PC-9 (cell line): ENCODE measurements at places on chromosomes 12 and 14. TPM values are rescaled to one million over a fixed set of nuclear protein-coding genes. Genes with fewer than 3 reads are reported as not detected.

KLRF1 gene
- total RNA-seq: not detected in 2 replicates

DNA sequence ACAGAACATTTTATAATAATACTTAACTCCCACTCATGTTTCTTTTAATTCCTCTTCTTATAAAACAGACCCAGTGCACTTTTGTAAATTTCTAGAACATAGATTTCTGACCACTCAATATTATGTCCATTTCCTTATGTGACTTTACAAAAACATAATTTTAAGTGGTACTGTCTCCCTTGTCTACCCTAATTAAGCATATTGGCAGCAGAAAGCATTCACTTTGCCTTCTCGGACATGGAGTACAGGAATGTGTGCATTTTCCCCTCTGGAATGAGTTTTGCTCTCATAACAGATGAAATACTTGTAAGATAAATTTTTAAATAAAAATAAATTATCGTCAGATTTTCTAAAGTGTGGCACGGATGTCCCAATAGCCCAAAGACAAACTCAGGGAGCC, 129.5 kb upstream of the MDM1 start:
- DNase-seq: no peak
- no peak overlapping the region for H3K4me3 ChIP-seq
- H3K36me3 ChIP-seq: no peaks in the 10 kb centered on the region
- no peak overlapping the region for H3K27ac ChIP-seq
- H3K27me3 ChIP-seq: no peaks in the 10 kb centered on the region

AVPR1A gene
- not detected in 2 replicates for total RNA-seq

DNA sequence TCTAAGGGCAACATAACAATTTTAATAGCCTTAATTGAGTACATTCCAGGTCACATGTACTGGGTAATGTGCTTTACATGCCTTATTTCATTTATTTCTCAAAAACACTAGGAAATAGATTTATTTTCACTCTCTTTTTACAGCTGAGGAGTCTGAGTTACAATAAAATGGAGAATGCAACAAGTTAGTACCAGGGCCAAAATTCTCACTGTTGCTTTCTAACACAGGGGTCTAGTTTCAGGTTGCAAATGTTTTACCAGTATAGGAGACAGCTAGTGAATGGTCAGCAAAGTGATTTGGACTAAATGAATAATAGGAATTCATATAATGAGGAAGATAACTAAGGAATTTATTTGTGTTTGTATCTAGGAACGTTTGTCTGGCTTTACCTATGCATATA, 137.3 kb downstream of the RASSF9 start:
- no peak overlapping the region for H3K27ac ChIP-seq
- H3K4me3 ChIP-seq: no peak overlapping the region
- DNase-seq: no peak
- H3K27me3 ChIP-seq: no peaks in the 10 kb centered on the region
- H3K4me1 ChIP-seq: no peaks in the 10 kb centered on the region

NPAS3 gene
- total RNA-seq: not detected in 2 replicates

DNA sequence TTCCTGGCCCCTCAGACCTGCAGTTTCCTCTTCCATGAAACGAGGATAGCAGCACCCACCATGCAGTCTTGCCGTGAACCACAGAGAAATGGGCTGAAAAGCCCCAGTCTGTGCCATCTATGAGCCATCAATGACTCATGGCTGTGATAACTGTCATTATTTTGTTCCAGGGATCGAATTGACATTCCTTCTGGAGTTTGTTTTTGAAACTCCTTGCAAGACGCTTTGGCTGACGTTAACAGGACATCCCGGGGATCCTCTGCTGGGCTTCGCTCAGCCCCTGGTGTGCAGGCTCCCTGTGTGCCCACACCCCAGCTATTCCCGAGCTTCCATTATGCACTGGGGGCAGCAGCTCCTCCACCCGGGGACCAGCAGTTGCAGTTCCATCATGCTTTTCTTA, 33.8 kb downstream of the MMAB start:
- H3K4me3 ChIP-seq: no peak overlapping the region
- H3K4me1 ChIP-seq: peaks cover 10% of the 10 kb centered on the region
- H3K36me3 ChIP-seq: no peaks in the 10 kb centered on the region
- DNase-seq: no peak
- no peak overlapping the region for H3K27ac ChIP-seq
- no peaks in the 10 kb centered on the region for H3K27me3 ChIP-seq

MAP3K9 gene
- 21.4 and 25.0 TPM in 2 replicates for total RNA-seq

ENDOU gene
- 0.25 and 0.39 TPM in 2 replicates for total RNA-seq

- H3K4me3 ChIP-seq: no peak overlapping the region
- H3K4me1 ChIP-seq: no peaks in the 10 kb centered on the region
- H3K27ac ChIP-seq: no peak overlapping the region
- no peaks in the 10 kb centered on the region for H3K27me3 ChIP-seq
These were observed 56.5 kb upstream of the CFL2 start for GRCh38 chr14:34770901-34771300.

DNA sequence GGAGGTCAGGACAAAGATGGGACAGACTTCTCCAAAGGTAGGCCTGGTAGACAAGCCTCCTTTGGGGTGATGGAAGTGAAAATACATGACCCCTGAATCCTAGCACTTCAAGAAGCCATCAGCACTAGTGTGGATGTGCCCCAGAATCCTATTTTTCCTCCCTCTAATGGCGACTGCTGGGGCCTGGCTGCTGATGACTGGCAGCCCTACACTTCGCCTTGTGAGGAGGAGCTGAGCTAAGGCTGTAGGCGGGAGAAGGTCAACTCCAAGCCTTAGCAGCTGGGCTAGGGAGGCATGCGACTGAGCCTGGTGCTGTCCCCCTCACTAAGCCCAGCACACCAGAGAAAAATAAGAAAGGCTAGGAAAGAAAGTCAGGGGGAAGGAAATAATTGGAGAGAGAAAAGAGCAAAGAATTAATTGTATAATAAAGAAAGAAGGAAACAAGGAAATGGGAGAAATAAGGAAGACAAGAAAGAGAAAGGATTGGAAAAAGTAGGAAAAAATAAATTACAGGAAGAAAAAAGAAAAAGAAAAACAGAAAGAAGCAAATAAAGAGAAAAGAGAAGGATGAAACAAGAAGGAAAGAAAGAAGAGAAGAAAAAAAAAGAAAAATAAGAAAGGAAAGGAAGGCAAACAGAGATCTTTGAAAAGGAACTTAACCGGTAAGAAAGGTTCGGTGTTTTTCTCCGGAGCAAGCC, 4.7 kb upstream of the HOXC10 start:
- DNase-seq: no peak
- H3K27me3 ChIP-seq: no peaks in the 10 kb centered on the region
- H3K36me3 ChIP-seq: no peaks in the 10 kb centered on the region
- no peak overlapping the region for H3K4me3 ChIP-seq
- H3K4me1 ChIP-seq: peaks cover 3% of the 10 kb centered on the region; the same call in 1 of the 2 replicates

GRCh38 chr12:3667485-3667884, 85.4 kb downstream of the CRACR2A start:
- H3K36me3 ChIP-seq: no peaks in the 10 kb centered on the region
- peaks cover 63% of the 10 kb centered on the region for H3K27me3 ChIP-seq
- no peak for DNase-seq

SSTR1 gene
- total RNA-seq: 0.50 TPM in 2 replicates

NPFF gene
- total RNA-seq: not detected in 2 replicates
